ENCODE measurements at places on chromosomes 1 and 21.

GRCh38 chr1:65003316-65003664 lies 36.9 kb upstream of the JAK1 start:
- DNase-seq: no peak

GRCh38 chr1:71093938-71094337 lies 13.1 kb upstream of the ZRANB2 start:
- DNase-seq: no peak

- no peak for DNase-seq
Measured at GRCh38 chr1:25173809-25174340, 58.4 kb downstream of the SYF2 start.

- DNase-seq: no peak
Measured at GRCh38 chr1:204927673-204928641, 57.3 kb downstream of the NFASC start.

DNA sequence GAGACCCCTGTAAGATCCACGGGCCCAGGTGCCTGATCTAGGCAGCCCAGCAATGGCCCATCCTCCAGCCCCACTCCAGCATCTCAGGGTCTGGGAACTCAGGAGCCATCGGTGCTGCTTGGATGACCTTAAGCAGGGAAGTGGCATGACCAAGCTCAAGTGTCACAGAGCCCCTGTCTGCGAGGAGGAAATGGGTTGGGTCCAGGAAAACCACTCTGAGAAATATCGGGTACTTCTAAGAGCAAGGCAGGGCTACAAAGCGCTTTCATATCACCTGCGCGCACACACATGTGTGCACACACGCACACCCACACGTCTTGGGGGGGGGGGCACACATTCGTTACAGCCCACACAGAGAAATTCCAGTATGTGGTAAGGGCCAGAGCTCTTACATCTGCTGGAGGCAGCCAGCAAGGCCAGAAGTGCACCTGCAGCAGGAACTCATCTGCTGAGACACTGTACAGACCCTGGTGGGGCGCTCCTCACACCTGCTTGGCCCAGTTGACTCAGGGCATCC lies 32.6 kb upstream of the SPOCD1 start:
- no peak for DNase-seq

DNA sequence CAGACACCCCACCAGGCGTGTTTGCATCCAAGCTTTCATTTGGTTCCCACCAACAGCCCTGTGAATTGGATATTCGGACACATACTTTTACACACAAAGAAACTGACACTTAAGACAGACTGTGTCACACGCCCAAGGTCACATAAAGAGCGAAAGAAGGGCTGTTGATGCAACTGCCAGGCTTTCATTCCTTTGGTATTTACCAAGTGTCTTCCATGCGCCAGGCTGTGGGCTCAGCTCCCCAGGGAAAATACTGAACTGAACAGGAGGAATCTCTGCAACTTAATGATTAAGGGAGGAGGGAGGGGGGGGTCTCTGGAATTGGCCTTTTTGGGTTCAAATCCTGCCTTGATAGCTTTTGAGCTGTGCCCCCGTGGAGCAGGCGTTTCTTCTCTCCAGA lies 122.8 kb downstream of the ACTL8 start:
- no peak for DNase-seq

DNA sequence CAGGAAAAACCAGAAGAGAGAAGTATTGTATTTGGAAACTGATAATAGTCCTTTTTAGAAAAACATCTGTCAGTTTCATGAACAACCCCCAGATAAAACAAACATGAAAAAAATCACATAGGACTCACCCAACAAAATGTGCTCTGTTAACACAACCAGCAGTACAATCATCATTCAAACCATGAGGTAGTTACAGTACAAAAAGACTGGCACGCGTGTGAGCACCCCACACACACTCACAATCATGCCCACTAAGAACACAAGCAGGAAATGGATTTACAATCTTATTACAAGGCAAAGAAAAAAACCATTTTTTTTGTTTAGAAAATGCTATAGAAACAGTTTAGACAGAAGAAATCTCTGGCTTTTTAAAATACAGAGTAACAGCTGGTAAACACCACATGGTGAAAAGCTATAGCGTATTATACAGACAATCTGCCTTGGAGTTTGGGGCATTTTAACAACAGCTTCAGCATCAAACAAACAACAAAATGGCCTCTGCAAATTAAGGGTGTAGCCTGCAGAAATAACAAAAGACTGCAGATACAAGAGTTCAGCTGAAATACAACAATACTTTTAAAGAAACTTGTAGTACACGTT lies 180.0 kb downstream of the CDC7 start:
- DNase-seq: no peak

DNA sequence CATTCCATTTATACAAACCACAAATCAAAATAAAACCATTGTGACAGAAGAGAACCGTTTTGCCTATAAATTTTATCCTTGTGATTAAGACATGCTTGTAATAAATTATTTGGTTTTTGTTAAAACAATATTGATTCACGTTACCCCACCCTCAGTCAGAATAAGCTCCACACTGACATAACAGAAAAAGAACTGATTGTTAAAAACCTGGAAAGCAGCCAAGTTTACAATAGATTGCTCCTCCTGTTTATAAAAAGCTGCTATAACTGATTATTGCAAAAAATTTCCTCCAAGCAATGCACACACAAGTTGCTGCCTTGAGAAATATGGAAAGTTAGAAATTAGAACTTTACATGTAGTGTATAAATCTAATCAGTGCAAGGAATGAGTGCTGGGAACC lies 263.5 kb downstream of the SETD4 start:
- DNase-seq: no peak

GRCh38 chr1:47191940-47192457 lies 2.2 kb upstream of the PDZK1IP1 start:
- no peak for DNase-seq

DNA sequence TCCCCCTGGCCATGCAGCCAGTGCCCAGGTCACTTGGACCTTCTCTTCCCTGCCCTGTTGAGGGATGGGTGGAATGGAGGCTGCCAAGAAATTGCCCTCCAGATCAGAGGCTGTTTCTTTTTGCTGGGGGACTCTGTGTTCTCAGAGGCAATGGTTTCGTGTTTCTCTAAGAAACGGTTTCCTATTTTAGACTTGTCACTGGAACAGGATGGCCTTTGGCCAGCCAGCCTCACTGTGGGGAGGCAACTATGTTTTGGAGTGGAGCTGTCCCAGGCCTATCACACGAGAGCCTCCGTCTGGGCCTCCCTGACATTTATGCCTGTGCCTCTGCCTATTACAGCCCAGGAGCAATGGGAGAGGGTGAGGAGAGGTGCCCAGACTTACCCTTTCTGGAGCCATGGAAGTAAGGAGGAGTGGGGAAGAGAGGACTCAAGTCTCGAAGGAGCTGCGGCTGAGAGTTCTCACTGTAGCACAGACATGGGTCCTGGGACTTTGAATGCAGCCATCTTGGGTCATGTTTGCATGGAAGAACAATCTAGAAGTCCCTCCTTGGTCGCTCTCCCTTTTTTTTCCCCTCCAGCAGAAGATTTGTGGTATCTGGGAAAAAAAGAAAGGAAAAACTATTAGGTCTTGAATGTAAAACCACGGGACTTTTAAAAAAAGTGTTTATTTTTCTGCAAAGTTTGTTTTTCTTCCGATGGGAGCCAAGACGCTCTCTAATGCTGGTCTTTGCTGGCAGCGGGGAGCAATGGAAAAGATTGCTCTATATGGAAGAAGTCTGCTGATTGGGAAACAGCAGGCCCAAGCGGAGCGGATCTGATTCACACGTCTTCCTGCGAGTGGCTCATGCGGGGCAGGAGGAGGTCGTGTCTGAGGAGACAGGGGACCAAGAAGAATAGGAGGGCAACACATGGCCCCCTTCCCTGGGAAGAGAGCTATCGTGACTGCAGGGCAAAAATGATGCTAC lies 219.2 kb downstream of the FOXD2 start:
- DNase-seq: peak; percentile 75

DNA sequence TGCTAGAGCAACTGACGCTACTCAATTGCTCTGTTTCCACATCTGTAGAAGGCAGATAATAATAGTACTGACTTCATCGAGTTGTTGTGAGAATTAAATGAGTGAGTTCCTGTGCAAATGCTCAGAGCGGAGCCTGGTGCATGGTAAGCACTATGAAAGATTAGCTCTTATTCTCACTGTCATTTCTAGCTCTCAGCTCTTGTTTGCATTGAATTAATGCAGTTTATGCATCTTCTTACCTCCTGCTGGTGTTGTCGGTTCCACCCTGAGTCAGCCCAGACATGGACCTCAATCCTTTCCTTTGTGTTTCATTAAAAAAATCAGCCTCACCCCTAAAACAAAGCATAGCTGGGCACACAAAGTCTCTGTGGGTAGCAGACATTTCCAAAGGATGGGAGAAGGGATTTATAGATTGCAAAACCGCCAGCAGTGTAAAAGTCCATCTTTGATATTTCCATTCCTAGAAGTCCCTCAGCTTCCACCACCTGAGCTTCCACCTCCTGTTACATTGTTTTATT lies 254.4 kb upstream of the CSF3R start:
- DNase-seq: no peak

- peak; percentile 13 for DNase-seq
Measured at GRCh38 chr1:55155522-55155921, 59.6 kb downstream of the USP24 start.

DNA sequence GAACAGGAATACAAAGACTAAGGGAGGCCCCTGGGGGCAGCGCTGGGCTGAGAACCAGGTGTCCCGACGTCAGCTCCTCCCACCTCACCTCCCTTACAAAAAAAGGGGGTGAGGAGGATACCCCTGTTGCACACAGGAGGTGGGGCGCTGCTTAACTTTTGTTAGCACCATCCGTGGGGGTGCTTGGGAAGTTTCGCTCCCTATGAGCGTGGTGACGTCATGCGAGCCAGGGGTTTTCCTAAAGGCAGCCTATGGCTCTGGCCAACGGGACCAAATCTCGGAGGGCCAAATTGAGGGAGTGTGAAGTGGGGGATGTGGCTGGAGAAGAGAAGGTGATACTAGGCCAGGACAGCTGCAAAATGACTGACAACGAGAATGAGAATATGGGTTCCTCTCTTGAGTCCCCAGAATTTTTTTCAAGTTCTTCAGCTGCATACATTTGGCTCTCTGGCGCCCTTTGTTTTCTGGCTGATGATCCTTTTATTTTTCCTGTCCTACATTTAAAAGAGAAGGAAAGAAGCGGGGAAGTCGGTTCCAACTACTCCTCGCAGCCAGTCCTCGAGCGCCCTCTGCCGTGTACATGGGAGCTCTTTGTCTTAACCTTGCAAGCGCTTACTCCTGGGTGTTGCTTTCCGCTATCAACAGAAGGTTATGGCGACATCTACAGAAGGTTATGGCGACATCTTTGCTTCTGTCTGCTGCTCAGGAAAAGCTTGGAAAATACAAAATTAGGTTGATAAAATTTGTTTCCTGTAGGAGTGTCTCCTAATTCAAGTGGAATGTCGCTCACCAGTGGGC lies 48.0 kb upstream of the ZC3H11B start:
- peak; percentile 93 for DNase-seq

DNA sequence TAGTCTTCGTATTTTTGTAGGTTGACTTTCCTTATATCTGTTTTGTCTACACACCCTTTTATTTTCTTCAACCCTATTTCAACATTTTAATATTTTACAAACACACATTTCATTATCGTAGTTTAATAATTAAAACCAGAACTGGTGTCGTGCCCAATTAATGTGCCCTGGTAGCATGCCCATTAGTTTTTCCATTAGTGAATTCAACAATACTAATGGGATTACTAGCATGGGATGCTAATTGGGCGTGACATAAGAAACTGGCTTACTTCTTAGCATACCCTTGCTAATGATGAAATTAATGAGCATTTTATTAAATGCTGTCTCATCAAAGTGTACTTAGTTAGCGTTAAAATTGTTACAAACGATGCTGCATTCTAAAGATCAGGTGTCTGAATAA lies 332.7 kb downstream of the USH2A start:
- no peak for DNase-seq

DNA sequence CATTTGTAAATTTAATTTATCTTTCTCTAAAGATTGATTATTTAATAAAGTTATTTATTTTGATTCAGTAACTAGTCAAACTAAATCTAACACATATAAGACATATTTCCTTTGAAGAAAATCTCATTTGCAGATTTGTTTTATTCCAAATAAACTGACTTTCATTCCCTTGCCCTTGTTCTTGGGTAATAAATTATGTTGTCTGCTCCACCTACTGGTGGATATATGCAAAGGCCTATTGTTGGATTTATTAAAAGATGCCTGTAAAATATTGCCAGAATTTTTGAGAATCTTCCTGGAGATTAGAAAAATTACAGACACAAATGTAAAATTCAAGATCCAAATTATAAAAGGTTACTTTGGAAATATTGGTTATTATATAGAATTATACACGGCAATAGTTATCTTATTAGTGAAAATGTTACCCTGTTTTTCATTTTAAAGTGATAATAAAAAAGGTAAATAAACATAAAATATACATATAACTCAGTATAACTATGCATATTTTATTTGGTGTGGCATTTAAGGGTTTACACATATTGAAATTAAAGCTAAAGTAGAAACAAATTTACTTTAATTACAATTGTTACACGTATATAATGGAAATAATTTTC lies 116.1 kb downstream of the SPATA17 start:
- DNase-seq: peak; percentile 43

GRCh38 chr1:243712941-243713340 lies 137.1 kb downstream of the AKT3 start:
- peak; percentile 34 for DNase-seq

- peak; percentile 42 for DNase-seq
Measured at GRCh38 chr1:93180723-93181613, at the start of gene CCDC18. Gene CCDC18, plus strand, starts transcription at chr1:93180724. Its CDS starts 2,638 bp downstream, at chr1:93183362.
